ENCODE measurements at places on chromosomes 5 and 9.
A peak's percentile ranks its signal among the peaks of the same experiment; 100 is the strongest.

DNA sequence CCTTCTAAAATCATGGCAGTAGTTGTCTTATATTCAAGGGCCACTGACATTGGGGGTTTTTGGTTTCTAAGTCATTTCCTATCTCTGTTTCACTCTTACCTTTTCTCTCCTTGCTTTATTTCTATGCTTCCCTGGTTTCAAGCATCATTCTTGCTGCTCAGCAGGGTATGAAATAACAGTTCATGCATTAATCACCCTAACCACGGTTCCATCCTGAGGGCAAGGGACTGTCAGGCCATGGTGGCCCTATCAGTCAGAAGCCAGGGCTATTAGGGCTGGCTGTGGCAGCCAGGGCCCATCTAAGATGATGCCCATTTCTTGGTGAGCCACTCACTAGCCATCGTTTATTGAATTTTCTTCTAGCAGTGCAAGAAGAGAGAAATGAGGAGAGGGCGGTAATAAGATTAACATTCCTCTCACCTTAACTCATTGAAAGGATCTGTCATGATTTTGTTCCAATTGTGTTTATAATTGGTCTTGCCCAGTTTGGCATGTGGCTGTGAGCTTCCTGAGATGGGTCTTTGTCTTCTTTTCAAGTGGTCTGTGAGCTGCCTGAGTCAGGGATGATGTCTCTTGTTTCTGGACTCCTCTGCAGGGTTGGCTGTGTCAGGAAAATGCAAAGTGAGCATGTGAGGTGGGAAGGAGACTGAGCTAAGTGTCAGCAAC, 45.2 kb downstream of the CYSTM1 start:
- DNase-seq: peak; percentile 46

- no peak for DNase-seq
Measured at GRCh38 chr5:122951658-122952057, 84.9 kb downstream of the PPIC start.

DNA sequence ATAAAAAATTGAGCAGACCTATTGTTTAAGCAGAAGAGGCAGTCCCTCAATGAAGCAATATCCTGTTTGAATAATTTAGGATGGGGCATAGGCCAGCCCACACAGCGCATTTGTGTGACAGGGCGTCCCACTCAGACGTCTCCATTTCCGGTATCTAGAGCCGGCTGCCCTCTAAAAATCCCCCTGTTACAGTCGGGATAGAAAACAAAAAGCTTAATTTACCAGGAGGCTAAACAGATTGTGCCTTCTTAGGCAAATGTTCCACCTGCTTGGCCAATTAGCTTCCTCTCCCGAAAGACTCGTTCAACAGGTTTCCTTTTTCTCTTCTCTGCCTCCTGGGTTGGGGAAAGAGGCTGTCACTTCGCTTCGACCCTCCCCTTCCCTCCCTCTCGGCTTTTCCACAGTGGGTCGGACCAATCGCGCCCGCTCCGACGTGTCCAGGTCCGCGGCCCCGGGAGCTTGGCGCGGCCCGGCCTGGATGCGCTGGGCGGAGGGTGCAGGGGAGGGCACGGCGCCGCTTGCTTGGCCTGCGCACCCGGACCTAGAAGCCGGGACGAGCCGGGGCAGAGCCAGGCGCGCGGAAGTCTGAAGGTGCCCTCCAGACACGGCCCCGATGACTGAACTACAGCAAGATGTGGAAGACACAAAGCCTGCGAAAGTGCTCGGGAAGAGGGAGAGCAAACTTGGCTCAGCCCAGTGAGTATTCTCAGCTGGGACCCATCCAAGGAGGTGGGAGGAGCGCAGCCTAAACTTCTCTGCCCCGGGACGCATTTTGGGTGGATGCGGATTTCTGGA, at the start of gene GRAMD2B:
Gene GRAMD2B (plus strand): TSS at position 416 of the 795 bp plus-strand sequence. CDS start 198 bp downstream, at position 614.
- peak; percentile 88 for DNase-seq

DNA sequence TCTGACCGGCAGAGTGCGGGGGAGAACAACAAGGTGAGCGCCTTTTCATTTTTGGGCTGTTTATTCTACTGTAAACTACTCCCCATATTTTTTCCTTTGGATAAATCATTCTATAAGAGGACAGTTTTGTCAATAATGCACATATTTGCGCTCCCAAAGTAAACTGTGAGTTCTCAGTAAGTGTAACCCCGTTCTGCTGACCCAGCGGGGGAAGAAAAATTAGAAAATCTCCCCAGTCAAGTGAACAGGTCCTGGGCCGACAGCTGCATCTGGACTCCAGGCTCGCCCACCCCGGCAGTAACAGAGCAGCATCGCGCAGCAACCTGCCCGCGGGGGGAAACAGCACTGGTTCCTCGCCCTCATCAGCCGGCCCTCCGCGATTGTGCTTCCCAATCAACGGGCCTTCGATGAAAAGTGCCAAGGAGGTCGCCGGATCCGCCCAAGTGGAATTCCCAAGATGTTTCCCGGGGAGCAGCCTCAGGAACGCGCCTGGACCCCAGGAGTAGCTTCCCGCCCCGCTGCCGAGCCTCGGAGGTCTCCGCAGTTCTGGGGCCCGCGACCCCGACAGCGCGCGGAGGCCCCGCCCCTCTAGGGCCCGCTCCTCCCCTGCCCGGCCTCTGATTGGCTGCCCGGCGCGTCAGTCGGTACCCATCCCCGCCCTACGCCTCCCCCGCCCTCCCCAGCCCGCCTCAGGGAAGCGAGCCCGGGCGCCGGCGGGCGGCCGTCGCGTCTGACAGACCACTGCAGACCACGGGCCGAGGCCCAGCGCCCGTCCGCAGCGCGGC, at the start of gene OTULINL:
Gene OTULINL (plus strand): TSS at position 687 of the 785 bp plus-strand sequence. CDS start 103 bp downstream, outside the sequence.
- peak; percentile 96 for DNase-seq

- DNase-seq: no peak
Measured at GRCh38 chr9:32580631-32581300, 7.8 kb upstream of the NDUFB6 start.

DNA sequence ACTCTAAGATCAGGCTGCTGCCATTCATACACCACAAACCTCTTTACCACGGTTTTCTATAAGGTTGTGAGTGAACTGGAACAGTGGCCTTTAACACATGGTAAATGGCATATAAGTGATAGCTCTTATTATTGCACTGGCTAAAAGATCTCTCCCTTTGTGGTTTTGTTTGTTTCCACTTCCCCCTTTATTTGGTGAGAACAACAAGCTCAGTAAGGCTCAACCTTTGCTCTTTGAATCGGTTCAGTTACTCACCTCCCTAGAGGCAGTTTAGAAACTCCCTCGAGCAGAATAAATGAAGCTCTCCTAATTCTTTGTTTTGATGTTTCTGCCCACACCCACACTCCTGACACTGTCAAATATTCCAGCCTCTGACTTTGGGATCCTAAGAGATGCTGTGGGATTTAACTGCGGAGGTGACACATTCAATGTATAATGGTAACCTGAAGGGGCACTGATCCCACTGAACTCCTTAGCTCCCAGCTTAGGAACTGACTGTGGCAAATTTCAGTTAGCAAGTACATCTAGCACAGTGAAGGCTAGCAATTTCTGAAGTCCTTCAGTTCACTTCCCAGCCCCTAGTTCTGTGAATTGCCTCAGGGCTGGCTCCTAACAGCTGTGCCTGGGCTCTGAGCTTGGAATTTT, 22.5 kb upstream of the RAD23B start:
- DNase-seq: peak; percentile 71

DNA sequence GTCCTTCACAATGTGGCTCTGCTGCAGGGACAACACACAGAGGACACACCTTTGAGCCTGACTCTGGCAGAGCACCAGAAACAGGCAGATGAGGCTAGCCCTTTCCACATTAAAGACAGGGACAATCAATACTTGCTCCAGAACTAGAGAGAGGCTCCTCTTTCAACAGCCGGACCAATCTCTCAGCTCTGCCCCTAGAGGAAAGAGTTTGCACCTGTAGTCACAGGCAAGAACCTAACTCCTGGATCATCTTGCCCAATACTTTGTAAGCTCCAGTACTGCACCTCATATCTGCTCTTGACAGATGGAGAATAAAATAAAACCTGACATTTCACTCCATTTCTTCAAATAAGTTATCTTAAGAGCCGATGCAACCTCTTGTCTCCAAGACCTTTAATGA, 52.1 kb downstream of the EPB41L4A start:
- peak; percentile 39 for DNase-seq

DNA sequence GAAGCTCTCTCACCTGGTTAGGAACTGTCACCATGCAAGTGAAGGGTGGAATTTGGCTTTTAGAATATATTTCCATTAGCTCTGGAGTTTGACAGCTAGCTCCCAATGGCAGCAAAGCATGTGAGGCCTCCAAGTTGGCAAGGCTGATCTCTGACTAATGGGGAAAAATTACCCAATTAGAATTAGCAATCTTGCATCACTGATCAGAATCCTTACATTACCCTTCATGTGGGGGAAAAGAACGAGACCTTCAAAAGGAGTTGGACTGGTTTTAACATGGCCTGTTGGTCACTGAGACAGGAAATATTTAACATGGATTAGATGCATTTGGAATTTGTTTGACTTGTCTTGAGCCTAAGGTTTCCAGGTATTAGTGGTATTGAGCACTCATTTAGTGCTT, 192.3 kb upstream of the GDNF start:
- no peak for DNase-seq

GRCh38 chr9:83633676-83634075, 10.7 kb downstream of the IDNK start:
- DNase-seq: no peak

- DNase-seq: no peak
Measured at GRCh38 chr9:121582641-121583040, 68.8 kb upstream of the DAB2IP start.

DNA sequence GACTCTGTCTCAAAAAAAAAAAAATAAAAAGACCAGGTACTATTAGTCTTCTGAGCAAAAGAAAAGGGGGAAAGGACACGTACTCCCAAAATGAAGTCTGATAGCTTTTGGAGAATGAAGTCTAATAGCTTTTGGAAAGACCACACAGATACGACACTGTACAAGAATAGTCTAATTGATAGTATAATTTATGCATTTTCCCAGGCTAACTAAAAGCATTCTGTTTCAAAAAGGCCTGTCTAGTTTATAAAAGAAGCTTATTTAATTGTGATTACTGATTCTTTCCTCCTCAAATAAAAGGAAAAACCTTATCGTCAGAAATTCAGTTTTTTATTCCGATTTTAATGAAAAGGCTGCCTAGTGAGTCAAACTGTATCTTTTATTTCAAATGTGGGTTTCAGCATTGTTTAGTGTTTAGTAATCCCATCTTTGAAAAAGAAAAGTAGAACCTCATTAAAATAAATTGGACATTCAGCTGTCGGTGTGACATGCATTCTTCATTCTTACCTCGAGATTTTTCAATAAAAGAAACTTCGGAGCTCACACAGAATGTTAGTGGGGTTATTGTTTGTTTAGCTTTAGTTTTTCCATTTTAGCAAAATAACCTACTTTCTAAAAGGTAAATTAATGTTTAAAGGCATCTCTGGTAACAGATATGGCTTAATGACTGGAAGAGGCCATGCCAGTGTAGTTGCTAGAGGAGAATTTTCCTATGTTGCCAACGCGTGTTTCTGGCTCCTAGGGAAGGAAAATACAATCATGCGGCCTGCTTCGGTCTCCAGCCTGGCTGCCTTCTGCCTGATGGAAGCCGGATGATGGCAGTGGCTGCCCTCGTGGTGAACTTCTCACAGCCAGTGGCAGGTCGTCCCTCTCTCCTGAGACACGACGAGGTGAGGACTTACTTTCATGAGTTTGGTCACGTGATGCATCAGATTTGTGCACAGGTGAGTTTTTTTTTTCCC, 70.0 kb downstream of the NLN start:
- no peak for DNase-seq

- no peak for DNase-seq
Measured at GRCh38 chr9:123129423-123129822, 96.0 kb downstream of the GPR21 start.

- DNase-seq: no peak
Measured at GRCh38 chr5:88662846-88663245, 220.1 kb downstream of the MEF2C start.

DNA sequence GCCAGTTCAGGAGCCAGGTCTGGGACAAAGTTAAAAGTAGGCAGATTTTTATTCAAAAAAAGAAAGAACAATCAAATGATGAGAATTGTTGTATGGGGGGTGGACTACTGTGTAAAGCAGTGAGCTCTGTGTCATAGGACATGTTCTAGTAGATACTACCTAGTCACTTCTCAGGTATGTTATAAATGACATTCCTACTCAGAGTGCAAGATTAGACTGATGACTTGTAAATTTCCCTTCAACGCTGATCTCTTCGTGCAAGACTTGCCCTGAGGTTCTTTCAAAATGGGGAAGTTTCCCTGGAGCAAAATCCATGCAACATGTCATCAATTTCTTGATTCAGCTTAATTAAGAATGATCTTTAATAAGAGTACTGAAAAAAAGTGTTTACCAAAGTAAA, 175.1 kb downstream of the RORB start:
- no peak for DNase-seq
